Putamen (tissue), 1 donor: ENCODE measurements at places on chromosomes 7 and 10.

DNA sequence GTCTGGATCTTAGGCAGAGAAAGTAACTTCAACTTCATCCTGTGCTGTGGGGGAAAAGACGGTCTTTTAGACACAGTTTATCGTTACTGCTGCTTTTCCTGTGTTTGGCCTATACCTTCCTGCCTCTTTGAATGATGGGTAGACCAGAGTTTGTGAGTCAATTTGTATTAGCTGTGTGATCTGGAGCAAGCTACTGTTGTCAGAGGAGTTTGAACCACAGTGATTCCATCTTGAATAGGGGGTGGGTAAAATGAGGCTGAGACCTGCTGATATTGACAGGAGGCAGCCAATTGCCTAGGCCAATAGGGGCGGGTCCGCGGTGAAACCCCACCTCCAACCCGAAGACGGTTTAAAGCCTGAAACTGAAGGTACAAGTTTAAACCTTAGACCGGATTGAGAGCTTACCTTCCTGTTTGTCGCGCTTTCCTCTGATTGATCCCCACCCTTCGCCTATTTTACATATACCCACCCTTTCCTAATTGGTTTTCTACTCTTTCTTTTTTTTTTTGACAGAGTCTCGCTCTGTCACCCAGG lies 35.8 kb upstream of the EIF4H start:
- DNase-seq: no peak

DNA sequence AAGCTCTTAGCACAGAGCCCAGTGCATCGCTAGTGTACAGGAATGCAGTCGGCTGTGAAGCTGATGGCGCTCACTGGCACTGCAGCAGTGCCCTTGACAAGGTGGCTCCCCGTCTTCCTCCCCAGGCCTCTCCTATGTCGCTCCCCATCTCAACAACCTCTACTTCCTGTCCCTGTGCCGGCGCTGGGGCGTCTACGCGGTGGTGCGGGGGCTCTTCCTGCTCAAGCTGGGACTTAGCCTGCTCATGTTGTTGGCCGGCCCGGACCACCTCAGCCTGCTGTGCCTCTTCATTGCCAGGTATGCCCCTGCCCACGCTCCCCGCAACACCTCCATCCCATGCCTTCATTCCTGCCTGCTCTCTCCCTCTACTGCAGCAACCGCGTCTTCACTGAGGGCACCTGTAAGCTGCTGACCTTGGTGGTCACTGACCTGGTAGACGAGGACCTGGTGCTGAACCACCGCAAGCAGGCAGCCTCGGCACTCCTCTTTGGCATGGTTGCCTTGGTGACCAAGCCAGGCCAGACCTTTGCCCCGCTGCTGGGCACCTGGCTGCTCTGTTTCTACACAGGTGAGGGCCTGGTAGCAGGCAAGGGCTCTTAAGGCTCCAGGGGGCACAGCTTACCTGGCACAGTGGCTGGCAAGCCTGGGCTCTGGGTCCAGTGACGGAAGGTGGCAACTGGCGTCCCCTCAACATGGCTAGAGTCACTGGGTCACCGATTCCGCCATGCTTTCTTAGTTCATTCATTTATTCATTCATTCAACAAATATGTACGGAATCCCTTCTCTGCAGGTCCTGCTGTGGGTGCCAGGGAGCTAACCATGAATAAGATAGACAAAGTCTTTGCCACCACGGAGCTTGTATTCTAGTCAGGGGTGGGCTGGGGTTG lies 22.3 kb upstream of the C10orf95 start:
- no peak for DNase-seq

DNA sequence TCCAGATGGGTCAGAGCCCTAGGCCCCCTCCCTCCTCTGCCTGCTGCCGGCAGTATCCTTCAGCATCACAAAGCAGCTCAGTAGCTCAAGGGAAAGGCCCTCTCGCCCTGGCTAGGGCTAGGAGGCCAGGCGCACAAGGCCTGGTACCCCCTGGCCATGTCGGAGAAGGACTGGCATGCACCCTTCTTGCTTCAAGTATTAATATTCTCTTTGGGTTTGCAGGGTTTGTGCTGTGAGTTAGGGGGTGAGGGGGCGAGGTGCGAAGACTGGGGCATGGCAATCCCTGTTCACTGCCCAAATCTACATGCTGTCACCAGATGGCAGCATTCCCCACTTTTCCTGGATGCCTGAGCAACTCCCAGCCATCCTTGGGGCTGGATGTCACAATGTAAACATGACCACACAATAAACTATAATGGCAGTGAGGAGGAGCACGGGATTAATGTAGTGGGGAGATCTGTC lies 105.2 kb downstream of the NEURL1 start:
- DNase-seq: peak; percentile 76

DNA sequence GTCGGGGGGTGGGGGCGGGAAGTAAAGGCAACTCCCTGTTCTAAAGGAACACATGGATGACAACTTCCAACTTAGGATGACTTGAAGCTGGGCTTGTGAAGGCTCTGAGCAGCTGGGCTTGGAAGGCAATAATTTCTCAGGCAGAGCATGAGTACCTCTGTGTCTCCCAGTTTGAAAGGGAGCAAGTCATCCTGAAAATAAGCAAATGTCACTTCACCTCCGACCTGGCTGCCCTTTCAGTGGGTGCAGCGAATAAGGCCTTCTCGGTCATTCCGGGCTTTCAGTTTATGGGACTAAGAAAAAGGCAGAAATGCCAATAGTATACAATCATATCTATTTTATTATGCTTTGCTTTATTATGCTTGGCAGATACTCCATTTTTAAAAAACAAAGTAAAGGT lies 15.3 kb upstream of the ADAMTS14 start:
- DNase-seq: no peak

DNA sequence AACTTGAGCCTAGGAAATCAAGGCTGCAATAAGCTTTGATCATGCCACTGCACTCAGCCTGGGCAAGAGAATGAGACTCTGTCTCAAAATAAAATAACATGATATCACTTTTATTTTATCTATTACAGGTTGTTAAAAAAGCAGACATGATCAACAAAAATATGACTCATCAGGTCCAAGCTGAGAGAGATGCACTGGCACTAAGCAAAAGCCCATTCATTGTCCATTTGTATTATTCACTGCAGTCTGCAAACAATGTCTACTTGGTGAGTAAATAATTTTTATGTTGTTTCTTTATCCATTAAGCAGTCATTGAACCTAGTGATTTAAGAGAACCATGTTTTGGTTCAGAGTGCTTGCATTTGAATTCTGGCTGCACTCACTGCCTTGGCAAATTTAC lies 3.3 kb downstream of the MASTL start:
- no peak for DNase-seq

DNA sequence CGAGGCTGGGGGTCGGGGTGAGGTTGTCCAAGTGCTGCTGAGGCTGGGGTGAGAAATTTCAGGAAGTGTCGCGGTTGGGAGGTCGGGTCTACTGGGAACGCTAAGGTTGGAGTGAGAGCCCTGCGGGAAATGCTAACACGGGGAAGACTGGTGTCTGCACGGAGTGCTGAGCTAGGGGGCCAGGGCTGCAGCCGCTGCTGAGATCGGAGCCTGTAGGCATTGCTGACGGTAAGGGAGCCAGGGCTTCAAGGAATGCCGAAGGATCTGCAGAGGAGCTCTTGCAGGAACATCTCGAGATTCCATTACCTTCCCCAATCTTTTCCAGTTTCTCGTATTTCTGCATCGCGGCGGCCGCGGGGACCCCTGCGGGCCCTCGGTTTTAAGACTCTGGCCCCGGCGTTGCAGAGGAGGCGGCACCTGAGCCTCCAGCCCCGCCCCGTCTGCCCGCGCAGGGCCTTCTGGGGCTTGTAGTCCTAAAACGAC lies at the start of gene CDK5:
TSS of gene CDK5 (minus strand) at position 392 of the 483 bp plus-strand sequence. CDS start at position 343, 49 bp downstream.
- no peak for DNase-seq

DNA sequence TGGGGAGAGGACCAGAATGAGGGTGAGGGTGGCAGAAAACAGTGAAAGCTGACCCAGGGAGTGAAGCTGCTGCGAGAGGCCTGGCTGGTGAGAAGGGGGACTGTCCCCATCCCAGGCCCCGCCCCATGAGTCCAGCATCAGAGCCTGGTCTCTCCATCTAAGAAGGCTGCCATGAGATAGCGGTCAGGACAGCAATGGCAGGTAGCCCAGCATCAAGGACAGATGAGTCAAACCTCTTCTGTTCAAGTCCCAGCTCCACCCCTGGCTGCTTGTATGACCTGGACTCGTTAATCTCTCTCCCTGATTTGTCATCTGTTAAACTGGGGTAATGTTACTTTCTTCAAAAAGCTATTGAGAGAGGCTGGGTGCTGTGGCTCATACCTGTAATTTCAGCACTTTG lies 22.2 kb downstream of the GPNMB start:
- no peak for DNase-seq

DNA sequence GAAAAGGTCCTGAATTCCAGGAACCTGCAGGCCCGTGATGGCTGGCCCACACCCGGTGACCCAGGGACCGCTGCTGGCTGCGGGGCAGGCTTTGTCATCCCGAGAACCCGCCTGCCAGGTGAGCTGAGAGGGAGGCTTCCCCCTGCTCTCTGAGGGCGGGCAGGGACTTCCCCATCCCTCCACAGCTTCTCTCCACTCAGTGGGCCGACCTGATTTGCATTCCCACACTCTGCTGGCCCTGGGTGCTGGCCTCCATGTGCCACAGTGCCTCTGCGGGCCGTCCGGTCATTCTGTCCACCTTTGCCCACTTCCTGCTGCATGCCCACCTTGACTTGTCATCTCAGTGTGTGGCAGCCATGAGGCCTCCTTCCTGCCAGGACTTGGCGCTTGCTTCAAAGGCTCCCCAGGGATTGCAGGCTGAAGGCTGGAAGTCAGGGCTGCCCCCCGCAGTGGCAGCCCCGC lies 35.3 kb downstream of the PALD1 start:
- DNase-seq: no peak

DNA sequence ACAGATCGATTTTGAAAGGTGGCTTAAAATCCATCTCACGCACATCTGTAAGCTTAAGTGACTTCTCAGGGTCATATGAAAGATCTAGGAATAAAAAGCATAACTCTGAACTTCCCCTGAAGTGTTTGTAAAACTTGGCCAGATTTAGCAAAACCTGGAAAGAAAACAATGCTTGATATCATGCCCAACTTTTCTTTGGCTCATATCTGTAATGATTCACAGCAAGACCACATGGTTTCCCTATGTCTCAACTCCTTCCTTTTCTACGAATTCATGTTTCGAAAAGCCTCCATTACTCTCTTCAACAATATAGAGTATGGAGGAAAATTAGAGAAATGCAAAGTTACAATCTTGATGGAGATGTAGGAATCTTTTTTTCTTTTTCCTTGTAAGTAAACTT lies 20.1 kb upstream of the CABCOCO1 start:
- no peak for DNase-seq

DNA sequence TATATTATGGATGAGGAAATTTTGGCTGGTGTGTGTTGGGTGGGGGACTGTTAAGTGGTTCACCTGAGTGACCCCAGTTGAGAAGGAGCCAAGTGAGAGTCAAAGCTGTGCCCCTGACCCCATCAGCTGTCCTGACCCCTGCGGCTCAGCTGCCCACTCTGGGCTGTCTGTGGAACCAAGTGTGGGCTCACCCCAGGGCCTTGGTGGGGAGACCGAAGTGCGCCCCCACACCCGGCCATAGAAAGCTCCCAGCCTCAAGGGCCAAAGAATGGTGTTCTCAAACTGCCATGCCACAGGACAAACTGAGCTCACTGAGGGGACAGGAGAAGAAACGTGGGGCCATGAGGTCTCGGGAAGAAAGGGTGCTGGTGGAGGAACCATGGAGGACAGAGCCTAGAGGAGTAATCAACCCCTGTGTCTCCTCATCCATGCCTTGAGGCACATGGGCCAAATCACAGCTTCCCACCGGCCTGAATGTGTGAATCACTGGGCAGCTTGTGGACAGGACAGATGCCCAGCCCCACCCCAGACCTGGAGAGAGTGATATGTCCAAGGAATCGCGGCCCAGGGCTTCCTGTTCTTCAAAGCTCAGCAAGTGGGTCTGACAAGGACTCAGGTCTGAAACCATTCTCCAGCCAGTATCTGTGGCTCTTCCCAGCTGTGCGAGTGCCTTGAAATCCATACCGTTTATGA lies 86.2 kb upstream of the CACUL1 start:
- DNase-seq: no peak
